GM18507 (cell line): ENCODE measurements at places on chromosomes 13 and 19.

DNA sequence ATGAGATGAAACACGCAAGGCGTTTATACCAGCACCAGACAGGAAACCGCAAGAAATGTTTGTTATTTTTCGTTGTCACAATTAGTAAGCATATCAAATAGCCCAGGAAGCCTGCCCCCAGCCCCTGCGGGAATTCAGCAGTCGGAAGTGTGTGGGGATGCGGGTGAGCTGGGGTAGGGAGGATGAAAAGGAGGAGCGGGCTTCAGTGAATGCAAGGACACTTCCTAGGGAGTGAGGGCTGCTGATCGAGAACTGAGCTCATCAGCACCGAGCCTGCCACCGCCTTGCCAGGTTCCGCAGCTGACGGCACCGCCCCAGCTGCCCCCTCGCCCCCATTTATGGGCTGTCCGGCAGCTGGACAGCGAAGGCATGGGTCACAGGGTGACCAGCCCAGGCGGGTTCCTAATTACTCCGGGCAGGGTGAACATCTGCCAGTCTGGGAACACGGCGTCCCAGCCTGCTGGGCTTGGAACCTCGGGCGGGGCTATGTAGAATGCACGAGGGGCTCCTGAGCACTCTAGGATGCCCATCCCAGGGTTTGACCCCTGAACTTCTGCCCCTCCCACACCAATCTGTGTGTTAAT lies 1.6 kb upstream of the BEST2 start:
- DNase-seq = no peak

DNA sequence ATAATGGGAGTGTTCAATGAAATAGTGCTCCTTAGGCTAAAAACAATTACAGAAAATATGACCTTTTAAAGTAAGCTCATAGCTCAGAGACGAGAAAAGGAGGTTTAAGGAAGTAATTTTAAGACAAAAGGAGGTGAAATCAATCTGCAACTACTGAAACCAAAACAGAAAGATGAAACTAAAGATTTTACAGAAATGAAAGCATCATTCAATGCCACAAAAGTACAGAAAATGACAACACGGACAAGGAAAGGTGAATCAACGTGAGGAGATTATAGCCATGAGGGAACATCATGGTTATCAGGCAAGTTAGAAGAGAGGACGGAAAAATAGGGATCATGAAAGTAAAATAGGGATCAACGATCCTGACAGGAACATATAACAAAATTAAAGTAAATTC lies 745.2 kb downstream of the PCDH17 start:
- no peak for DNase-seq

GRCh38 chr13:24709186-24709913 lies 29.1 kb downstream of the ATP12A start:
- peak; percentile 14 for DNase-seq

GRCh38 chr13:33057019-33057780 lies 41.0 kb downstream of the KL start:
- DNase-seq = no peak

- DNase-seq = no peak
Measured at GRCh38 chr13:109146912-109147647, 517.7 kb downstream of the MYO16 start.

- no peak for DNase-seq
Measured at GRCh38 chr19:17795495-17795856, 538 bp downstream of the B3GNT3 start.

GRCh38 chr19:3188627-3189596 lies 3.2 kb downstream of the NCLN start:
- DNase-seq = no peak

DNA sequence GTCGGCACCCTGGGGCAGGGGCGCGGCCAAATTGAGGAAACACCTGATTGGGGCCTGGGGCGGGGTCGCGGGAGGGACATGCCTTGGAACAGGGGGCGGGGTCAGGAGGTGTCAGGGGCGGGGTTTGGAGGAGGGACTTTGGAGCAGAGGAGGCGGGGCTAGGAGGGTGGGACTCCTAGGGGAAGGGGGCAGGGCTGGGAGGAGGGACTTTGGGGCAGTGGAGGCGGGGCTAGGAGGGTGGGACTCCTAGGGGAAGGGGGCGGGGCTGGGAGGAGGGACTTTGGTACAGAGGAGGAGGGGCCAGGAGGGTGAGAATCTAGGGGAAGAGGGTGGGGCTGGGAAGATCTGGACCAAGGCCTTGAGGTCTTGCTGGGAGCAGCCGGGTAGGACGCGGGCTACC lies 21.9 kb downstream of the GRIN2D start:
- no peak for DNase-seq

- DNase-seq = no peak
Measured at GRCh38 chr19:8835446-8835845, 3.3 kb downstream of the MBD3L1 start.

GRCh38 chr13:80577285-80577684 lies 236.4 kb upstream of the SPRY2 start:
- no peak for DNase-seq

- no peak for DNase-seq
Measured at GRCh38 chr19:2542341-2543069, 66.6 kb downstream of the GADD45B start.

DNA sequence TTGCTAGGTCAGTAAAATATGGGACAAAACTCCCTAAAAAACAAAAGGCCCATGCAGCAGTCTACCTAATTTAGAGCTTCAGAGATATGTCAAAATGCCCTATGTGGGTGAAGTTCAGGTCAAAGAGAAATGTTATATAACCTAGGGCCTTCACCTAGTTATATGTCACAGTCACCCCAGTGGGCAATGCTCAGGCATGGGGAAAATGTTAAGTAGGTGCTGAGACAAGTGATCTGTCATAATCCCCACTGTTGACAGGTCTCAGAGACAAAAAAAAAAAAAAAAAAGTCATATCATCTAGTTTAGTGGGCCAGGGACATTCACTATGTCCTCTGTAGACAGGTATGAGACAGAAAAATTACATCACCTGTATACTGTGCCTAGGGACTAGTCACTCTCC lies 128.6 kb upstream of the ZNF91 start:
- DNase-seq = no peak

GRCh38 chr19:5954293-5954692 lies 23.6 kb downstream of the RANBP3 start:
- no peak for DNase-seq

- no peak for DNase-seq
Measured at GRCh38 chr13:48569104-48569666, 36.3 kb upstream of the RCBTB2 start.

- no peak for DNase-seq
Measured at GRCh38 chr19:41844601-41845000, at the start of gene LYPD4. Gene LYPD4 (minus strand): TSS chr19:41844683. CDS start chr19:41839285, 5,398 bp downstream.

DNA sequence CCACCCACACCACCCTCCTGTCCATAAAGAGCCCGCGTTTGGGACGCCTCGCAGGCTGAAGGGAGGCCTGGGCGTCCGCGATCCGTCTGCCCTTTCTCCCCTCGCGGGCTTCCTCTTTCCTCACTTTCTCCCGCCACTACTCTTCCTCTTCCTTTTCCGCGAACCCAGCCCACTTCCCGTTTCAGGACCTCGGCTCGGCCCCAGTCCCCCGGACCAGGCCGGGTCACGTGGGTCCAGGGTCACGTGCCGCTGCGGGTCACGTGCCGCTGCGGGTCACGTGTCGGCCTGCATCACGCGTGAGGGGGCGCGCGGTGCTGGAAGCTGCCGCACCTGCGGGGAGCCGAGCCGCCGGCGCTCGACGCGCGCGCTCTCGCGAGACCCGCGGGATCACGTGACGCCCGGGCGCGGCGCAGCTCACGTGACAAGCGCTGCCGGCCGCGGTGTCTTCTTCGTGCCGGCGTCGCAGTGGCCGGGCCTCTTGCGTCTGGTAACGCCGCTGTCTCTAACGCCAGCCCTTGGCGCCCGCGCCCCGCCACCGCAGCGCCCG lies at the start of gene LAMP1:
Gene LAMP1, plus strand, starts transcription at position 417 of the 547 bp plus-strand sequence. CDS start 196 bp downstream, outside the sequence.
- DNase-seq = peak; percentile 99

- no peak for DNase-seq
Measured at GRCh38 chr13:81872581-81872980, 1531.7 kb upstream of the SPRY2 start.
